AG10803 (cell line): ENCODE measurements at places on chromosomes 13 and 19.
A peak's percentile ranks its signal among the peaks of the same experiment; 100 is the strongest.

GRCh38 chr13:113637262-113638160 lies 20.5 kb downstream of the ATP4B start:
- DNase-seq = no peak

DNA sequence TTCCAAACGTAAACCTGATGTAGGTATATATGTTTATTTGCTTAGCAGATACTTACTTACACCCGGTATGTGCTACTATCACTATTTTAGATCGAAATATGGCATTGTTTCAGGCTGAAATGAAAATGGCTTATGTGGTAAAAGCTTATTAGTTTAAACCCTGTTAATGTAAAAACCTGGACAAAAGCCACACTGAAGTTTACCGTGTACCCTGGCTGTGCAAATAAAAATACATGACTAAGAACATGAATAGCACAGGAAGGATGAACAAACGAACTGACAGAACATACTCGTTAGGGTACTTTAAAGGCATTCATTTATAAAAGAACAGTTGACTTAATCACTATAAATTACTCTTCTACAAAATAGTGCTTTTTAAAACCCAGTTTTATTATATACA lies 6.6 kb downstream of the CLDN10 start:
- no peak for DNase-seq

- DNase-seq = no peak
Observed at GRCh38 chr19:5080030-5080654, 111.2 kb downstream of the KDM4B start.

DNA sequence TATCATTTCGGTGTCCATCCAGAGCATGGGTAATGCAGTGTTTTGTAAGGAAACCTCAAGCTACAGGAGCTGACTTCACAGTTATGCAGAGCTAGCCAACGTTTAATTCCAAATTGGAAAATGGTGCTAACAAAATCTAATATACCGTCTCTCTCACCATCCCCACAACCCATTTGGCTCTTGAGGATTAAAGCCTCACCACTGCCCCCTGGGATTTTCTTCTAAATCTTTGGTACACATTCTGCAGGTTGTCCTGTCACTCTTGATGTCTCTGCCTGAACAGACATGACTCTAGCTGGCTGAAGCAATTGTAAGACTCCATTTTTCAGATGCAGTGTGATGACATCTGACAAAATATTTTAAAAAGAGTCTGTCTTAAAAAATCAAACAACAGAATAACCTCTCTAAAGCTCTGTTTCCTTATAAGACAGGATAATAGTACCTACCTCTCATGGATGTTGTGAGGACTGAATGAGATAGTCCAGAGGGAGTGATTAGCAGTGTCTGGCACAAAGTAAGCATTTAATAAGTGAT lies 451.8 kb downstream of the SUCLA2 start:
- DNase-seq = peak; percentile 18

GRCh38 chr13:49827891-49828290 lies 35.4 kb upstream of the KPNA3 start:
- DNase-seq = no peak

DNA sequence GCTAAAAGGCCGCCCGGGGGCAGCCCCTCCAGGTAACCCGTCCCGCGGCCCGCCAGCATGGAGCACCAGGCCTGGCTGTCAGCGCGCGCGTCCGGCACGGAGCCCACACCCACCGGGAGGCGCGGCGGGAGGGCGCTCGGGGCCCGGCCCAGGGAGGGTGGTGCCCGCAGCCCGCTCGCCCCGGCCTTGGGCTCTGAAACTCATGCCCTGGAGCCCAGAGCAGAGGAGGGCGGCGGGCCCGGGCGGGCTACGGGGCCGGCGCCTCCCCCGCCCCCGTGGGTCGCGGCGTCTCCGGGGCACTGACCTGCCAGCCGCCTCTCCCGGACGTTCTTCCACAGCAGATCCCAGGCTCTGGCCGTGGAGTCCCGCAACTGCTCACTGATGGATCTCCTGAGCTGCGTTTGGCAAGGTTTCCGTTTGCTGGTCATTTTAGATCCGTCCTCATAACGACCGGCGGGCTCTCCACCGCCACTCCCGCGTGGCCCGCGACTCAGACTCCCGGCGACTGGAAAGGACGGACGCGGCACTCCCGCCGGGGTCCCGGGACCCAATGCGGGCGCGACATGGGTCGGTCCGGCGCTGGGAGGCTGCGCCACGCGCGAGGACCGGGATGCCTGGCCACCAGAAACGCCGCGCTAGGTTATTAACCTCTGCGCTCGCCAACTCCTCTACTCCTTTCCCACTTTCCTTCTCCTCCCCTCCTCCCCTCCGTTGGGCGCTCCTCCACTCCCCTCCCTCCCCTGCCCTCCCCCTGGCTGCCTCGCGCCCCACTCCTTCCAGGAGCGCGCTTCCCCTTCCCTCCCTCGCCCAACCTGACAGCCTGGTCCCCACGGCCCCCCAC lies 64.7 kb upstream of the STARD13 start:
- DNase-seq = peak; percentile 21

DNA sequence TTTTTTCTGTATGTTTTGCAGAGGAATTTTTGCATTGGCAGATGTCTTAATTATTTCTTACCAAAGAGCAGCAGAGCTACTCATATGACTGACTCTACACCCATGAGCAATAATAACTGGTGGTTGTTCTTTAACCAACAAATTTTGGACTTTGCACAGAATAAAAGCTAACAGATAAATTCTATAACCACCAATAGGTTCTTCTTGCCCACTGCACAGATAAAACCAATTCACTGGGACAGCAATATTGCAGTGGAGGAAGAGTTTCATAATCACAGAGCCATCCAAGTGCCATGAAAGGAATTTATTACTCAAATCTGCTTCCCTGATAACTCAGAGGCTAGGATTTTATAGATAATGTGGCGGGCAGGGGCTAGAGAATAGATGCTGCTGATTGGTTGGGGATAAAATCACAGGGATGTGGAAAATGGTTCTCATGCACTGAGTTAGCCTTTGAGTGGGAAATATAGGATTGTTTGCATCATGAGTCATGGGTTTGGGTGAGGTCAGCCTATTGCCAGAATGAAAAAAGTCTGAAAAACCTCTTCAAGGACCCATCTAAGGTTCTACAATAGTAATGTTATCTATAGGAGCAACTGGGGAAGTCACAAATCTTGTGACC lies 104.3 kb upstream of the PCDH17 start:
- DNase-seq = no peak

DNA sequence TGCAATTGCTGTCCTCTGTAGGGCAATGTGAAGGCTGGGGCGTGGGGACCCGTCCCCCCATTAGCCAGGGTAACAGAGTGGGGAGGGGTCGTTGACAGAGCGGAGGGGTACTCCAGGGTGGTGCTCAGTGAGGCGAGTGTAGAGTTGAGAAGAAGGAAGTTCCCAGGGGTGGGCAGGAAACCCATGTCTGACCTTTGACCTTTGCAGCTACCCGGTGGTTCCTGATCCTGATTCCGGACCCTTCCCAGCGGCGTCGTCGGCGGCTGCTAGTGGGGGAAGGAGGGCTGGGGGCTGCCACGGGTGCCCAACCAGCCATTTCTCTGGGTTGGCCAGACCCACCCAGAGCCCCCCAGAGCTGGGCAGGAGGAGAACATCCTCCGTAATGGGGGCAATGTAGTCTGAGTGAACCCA lies 2.1 kb upstream of the PLVAP start:
- DNase-seq = no peak

DNA sequence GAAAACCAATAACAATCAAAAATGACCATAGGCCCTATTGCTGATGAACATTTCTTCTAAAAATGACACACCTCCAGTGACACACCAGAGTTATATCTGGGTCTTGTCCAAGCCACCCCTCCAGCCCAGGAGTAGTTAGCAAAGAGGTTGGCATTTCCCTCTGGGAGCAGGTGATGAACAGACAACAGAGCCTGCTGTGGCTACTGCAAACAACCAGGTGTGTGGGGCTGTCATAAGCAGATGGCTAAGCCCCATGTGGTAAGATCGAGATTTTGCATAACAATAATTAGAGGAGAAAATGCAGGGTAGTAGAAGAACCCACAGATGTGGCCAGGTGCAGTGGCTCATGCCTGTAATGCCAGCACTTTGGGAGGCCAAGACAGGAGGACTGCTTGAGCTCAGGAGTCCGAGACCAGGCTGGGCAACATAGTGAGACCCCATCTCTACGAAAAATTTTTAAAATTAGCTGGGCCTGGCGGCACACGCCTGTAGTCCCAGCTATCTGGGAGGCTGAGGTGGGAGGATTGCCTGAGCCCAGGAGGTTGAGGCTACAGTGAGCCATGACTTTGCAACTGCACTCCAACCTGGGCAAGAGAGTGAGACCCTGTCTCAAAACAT lies 5.0 kb downstream of the XRCC1 start:
- no peak for DNase-seq

GRCh38 chr19:39870171-39870971 lies 24.2 kb upstream of the FBL start:
- DNase-seq = no peak

DNA sequence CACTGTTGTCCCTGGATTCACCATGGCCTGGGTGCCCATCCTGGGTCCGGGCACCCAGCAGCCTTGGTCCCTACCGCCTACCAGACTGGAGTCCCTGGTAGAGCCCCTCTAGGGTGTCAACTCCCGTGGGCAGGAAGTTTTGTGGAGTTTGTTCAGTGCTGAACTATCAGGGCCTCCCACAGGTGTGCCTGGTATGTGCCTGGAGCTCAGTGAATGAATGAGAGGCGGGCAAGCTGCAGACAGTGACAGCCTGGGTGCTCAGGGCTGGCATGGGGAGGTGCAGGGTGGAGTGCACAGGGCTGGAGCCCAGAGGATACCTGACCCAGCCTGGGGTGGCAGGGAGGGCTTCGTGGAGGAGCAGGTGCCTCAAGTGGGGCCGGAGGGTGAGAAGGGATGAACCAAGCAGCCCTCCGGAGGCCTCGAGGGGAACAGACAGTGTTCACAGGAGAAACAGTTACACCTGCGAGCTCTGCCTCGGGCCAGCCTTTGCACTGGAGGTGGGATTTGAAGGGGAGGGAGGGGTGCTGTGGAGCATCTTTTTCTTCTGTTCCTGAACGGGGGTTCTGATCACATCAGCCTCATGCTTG lies 29.6 kb downstream of the PAK4 start:
- DNase-seq = no peak

DNA sequence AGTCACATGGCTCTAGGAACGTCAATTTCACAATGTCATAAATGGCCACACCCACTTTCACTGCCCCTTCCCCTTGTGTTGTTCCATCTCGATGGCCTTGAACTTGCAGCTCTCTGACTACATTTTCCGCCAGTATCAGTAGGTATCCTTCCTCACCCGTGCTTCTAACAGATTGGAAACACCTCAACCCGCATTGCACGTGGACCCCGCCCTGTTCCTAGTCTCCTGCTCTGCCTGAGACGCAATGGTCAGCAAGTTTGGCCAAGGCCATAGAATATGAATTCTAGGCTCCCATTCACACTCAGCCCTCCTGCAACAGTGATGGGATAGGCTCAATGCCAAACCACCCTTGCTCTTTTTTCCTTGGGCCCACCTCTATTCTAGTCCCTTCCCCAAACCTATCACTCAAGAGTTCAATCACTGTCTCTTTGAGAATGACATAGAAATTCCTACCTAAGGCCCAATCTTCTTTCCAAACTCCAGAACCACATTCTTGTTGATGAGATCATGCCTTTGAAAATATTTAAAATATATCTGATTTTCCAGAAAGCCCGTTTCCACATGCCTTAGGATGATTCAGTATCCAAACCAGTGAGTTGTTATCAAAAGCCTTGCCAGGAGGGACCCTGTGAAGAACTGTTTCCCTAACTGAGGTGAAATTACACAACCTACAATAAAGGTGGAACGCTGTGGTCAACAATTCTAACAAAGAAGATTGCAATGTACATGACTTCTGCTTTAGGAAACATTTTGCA lies 334.6 kb downstream of the MYO16 start:
- DNase-seq = peak; percentile 65

GRCh38 chr13:45434556-45435371 lies 16.6 kb upstream of the SLC25A30 start:
- DNase-seq = no peak

GRCh38 chr13:109088624-109088917 lies 459.2 kb downstream of the MYO16 start:
- no peak for DNase-seq

GRCh38 chr13:93690139-93690538 lies 463.5 kb downstream of the GPC6 start:
- DNase-seq = peak; percentile 15

DNA sequence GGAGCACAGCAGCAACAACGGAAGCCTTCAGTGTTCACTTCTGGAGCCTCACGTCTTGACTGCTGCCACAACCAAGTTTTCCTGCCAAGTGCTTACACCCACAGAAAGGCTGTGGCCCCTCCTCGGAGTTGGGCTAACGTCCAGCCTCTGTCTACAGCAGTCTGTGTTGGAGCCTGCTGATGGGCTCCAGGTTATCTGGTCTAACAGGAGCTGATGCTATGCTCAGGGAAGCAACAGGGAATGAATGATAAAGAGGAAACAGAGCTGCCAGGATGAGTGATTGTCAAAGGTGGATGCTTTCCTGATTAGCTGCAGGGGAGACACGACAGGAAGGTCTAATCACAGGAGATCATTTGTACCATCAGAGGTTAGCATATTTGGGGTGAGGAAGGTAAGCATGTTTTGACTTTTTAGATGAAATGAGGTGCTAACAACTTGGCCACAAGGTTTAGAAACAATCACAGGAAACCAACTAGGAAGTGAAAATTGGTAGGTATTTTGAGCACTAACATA lies 53.8 kb upstream of the RCBTB2 start:
- DNase-seq = no peak

- DNase-seq = no peak
Observed at GRCh38 chr19:38792250-38793111, 3.5 kb downstream of the LGALS7B start.

- no peak for DNase-seq
Observed at GRCh38 chr13:104796581-104796980, 1730.4 kb upstream of the SLC10A2 start.

DNA sequence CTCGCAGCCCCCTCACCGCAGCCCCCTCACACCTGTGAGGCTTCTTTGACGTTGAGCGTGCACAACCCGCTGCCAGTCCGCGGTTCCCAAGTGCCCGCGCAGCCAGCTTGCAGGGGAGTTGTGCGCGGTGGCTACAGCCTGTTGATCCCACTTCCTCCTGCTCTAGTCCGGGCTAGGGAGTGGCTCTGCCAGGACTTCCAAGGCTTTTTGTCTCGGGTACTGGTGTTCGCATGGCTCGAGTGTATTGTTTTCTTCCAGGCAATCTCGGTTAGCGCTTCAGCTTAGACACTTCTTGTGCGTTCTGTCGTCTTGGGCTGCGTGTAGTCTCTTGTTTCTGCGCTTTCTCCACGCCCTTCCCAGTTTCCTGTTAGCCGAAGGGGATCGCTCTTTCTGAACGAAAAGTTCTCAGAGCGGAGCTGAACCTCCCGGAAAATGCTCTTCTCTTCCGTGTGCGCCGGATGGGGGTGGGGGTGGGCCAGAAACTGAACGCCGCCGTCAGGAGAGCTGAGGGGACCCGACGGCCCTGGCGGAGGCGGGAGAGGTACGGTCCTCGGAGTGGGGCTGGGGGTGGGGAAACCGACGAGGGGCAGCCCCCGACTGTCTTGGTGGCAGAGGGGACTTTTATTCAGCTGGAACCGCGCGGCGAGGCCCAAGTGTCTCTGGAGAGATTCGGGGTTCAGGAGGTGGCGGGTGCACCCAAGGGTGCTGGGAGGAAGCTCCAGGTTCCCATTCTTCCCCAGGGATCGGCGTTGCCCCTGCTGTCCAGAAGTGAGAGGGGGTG lies 697 bp upstream of the DGKH start:
- peak; percentile 69 for DNase-seq

- no peak for DNase-seq
Observed at GRCh38 chr13:49895826-49896225, 40.3 kb downstream of the SPRYD7 start.

GRCh38 chr13:112456138-112457056 lies 80.2 kb downstream of the SPACA7 start:
- no peak for DNase-seq

GRCh38 chr13:28530729-28531076 lies 35.8 kb upstream of the FLT1 start:
- peak; percentile 43 for DNase-seq
